Hematopoietic multipotent progenitor cell treated with erythropoietin and hydrocortisone succinate and interleukin-3 and kit ligand, for 6 days (in vitro differentiated cells): ENCODE measurements at places on chromosomes 12 and 14.

GRCh38 chr14:34160619-34161018 lies 209.7 kb upstream of the EGLN3 start:
- no peak for DNase-seq

- no peak for DNase-seq
Observed at GRCh38 chr12:117967512-117967911, 1.3 kb downstream of the KSR2 start.

GRCh38 chr14:38547961-38548490 lies 292.1 kb upstream of the CLEC14A start:
- no peak for DNase-seq

DNA sequence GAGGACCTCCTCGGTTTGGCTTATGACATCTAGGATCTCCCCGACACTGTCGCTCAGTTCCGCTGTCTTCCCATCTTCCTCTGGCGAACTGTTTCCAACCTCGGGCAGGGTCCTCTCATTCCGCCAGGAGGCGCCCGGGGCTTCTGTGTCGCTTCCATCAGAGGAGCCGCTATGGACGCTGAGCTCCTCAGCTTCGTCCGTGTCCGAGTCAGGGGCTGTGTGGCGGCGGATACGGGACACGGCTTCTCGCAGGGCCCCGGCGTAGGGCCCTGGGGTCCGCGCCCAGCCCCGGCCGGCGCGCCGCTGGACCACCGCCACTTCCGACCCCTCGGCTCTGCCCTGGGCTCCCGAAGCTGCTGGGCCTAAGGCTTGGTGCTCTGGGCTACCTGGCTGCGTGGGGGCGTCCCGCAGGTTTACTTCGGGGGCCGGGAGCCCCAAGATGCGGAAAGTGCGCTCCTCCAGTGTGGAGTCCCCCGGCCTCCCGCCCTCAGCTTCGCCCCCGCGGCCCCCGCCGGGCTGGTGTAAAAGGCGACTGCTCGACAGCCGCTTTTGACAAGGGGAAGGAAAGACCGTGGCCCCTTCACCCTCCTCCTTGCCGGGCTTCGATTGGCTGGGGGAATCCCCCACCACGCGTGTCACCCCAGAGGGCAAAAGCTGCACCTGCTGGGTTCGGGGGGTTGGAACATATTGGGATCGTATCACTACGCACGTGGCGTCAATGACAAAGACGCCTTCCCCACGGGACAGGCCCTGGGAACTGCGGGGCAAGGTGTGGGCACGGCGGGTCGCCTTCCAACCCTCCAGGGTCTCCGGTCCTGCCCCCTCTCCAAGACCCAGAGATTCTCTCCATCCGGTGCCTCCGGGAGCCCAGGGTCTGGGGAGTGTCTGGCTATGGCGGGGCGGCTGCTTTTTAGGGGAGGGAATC lies 2.1 kb downstream of the DDN start:
- peak; percentile 94 for DNase-seq

- peak; percentile 57 for DNase-seq
Observed at GRCh38 chr12:6603095-6603567, 4.0 kb downstream of the CHD4 start.

- no peak for DNase-seq
Observed at GRCh38 chr12:90027041-90027440, 318.4 kb upstream of the ATP2B1 start.

DNA sequence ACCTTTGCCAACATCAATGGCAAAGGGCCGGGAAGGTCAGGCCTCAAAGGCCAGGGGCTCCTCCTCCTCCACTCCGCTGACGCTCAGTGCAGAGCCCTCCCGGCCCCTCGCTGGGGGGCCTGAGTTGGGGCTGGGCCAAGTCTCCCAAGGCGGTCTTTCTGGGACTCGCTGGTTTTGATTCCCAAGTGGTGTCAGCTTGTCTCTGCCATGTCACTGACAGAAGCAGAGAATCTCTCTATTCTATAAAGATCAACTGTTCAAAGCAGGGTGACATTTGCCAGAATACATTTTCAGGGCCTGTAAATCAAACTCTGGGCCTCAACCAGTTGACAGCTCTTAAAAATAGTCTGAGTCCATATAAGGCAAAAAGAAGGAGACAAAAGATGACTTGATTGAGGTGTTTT lies 75.9 kb downstream of the CCDC88C start:
- no peak for DNase-seq

- DNase-seq: no peak
Observed at GRCh38 chr12:40382217-40382616, 157.4 kb downstream of the LRRK2 start.

DNA sequence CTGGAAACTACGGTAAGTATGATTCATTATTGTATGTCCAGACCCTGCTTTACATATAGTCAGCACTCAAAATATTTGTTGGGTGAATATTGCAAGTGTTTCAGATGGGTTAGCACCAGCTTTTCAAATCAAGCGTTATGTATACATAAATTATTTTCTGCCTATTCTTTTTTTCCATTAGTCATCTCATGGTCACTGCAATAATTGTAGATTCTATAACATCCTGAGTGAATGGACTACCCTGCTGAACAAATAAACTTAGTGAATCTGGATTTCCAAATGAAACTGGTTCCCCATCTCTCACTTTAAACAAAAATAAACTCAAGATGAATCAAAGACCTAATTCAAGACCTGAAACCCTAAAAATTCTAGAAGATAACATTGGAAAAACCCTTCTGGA lies 152.3 kb downstream of the DIO2 start:
- no peak for DNase-seq

GRCh38 chr14:105244334-105244733 lies 4.0 kb upstream of the BTBD6 start:
- DNase-seq: no peak

DNA sequence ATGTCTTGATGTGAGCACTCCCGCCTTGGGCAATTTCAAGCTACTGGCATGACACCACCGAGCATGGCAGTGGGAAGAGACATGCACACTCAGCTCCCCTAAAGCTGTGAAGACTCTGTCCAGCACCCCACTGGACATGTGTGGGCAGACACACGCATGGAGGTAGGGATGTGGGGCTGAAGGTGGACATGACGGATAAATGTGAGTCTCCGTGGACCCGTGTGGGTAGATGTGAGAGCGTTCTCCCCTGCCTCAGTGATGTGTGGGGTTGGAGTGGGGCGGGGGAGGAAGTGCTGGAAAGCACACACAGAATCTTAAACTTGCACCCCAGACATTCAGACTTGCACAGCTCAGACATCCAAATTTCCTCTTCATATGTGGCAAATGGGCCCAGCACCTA lies 12.6 kb downstream of the SLC6A12 start:
- DNase-seq: no peak

DNA sequence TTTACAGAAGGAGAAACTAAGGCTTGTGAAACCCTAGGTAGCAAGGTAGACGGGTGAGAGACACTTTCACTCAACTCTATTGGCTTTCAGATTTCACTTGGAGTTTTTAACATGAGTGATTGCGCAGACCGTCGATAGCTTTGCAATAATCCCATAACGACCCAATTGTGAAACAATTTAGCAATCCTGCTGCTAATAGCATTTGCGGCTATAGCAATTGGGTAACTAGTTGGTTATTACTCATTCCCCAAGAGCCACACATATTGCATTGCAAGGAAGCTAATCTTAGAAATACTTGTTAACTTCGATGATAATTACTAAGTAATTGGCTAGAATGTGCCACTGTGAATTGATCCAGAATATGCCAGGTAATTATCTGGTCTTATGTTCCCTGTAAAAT lies 159.9 kb upstream of the NOS1 start:
- peak; percentile 3 for DNase-seq

DNA sequence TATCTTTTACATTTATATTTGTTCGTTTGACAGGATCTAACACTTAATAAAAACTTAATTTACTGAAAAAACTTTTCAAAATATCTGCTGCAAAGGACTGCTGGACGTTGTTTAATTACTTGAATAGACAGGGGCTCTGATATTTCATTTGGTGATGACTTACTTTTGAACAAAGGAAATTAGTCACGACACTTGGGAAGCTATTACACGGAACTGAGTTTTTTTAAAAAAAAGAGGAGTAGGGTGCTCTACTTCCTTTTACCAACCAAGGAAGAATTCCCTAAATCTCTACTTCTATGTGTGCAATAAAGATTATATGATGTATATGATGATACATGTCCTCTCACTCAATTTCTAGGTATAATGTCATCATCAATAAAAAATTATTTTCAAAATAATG lies 4.7 kb downstream of the FGD6 start:
- no peak for DNase-seq

DNA sequence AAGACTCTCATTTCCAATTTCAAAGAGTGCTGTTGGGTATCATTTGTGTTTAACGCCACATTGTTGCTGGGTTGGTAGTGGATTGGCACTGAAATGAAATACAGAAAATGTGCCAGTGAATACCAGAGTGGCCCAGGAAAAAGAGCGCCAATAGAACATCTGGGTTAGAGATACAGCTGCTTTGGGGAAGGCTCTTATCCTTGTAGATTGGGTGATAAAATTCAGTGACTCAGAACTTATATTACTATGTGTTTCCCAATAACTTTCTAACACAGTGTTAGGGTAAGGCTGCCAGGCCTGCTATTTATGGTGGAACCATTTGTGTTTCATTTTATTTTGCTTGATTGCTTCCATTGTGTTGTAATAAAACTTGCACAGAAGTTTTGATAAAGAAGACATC lies 168.2 kb upstream of the SSTR1 start:
- no peak for DNase-seq

DNA sequence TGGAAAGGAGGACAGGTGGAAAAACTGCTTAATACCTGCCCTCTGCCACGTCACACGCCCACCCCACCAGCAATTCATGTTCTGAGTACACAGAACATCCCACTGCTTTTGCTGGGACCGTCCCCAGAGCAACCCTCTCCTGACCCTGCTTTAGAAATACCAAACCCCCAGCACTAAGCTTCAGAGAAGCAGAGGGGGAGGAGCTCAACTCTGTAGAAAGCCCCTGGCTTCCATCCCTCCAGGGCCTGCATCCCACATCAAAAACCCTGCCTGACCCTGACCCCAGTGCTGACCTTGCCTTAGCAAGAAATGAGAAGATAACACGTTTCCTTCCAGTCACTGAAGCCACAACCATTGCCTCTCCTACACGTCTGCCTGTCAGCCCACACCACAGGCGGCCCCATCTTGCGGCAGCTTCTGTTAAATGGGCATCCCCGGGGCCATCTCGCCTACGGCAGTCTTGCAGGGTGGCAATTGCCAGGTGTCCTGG lies 19.7 kb downstream of the VDR start:
- DNase-seq: no peak

GRCh38 chr12:15687583-15687982 lies 101.6 kb downstream of the EPS8 start:
- no peak for DNase-seq

DNA sequence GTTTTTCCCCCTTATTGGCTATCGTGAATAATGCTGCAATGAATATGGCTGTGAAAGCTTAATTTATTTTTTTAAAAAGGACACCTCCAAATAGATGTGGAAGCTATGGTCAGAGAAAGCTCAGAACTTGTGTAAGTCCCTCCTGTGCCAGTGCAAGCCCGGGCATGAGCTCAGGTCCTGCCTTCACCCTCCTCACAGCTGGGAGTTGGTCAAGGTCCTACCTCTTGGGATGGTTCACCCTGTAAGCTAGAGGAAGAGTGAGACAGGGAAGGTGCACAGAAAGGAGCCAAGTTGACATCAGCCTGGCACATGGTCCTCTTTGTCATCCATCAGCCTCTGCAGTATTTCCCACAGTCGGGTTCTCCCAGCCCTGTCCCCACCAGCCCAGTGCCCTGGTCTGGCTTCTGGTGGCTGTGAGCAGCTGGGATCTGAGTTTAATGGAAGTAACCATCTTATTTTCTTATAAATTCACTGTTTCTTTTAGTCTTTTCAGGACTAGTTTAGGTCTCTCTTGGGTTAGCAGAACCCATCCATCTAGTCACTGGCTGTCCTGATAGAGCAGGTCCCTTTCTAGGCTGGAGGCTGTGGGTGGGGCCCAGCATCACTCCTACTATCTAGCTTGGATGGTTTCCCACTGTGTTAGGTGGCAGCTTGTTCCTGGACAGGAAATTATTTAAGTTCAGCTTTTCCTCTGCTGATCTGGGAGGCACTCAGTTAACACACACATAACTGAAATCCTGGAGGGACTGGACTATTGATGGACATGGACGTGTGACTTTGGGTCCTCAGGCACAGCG lies 11.8 kb upstream of the PLEKHG3 start:
- DNase-seq: no peak

DNA sequence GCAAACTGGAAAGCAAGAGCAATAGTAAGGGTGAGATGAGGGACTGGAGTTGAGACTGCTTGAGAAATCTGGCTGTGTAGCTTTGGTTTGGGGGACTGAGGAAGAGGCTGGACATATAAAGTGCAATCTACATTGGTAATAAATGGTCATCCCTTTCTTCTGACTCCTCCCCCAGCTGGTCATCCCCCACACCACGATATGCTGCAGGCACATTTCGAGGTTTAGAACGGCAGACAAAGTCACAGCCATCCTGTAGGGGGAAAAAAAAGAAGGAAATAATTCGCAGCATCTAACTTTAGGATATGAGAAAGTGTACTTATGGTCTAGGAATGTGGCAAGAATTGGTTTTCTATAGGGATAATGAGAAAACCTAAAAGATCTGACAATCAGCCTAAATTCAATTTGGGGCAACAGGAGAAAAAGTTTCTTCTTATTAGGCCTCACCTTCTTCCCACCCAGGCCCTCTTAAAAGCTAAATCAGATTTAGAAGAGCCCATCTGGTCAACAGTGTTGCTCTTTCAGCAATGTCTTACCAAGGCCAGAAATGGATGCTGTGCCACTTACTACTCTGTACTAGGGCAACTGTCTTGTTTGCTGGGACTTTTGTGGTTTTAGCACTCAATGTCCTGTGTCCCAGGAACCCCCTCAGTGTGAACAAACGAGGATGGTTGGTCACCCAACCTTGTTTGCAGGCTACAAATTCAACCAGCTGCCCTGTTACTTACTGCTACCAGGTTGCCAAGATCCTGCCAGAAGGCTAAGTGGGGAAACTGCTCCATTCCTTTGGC lies 7.6 kb downstream of the M6PR start:
- no peak for DNase-seq

DNA sequence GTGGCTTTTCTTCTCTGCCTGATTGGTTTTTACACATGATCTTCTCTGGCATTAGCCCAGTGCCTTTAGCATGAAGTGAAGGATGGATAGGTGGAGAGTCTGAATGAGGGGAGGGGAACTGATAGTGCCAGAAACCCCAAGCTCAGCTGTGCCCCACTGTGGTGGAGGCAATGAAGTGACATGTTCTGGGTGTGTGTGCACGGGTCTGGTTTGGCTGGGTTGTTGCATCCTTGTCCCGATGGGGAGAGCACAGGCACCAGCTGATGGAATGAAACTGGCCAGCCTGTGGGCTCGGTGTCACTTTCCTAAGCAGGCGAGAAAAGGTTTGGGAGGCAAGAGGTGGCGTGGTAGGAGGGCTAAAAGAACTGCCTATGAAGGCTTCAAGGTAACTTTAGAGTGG lies 65.3 kb downstream of the CACNA1C start:
- peak; percentile 17 for DNase-seq

GRCh38 chr12:71664411-71665089 lies 449 bp downstream of the THAP2 start:
- DNase-seq: peak; percentile 36
